Smooth muscle cell of the pulmonary artery (primary cell): ENCODE measurements at places on chromosomes 16 and 17. TPM values are rescaled to one million over a fixed set of nuclear protein-coding genes. Genes with fewer than 3 reads are reported as not detected.

The SRL gene
- total RNA-seq, result 0.13 TPM in 1 of 2 replicates, not detected in the other

The ZFP3 gene
- 0.92 and 1.6 TPM in 2 replicates for total RNA-seq

The SSTR5 gene
- total RNA-seq, result not detected in 2 replicates

The CMIP gene
- 12.9 and 24.9 TPM in 2 replicates for total RNA-seq

The USH1G gene
- total RNA-seq, result 0.03 TPM in 1 of 2 replicates, not detected in the other

The YBX2 gene
- total RNA-seq, result 0.07 TPM in 1 of 2 replicates, not detected in the other

The NAGS gene
- 1.0 and 2.7 TPM in 2 replicates for total RNA-seq

The ABAT gene
- total RNA-seq, result 1.9 and 2.5 TPM in 2 replicates
